SHP77 treated with DMSO at 0.1 percent for 48 hours (cell line): ENCODE measurements at places on chromosomes 5 and 9.

DNA sequence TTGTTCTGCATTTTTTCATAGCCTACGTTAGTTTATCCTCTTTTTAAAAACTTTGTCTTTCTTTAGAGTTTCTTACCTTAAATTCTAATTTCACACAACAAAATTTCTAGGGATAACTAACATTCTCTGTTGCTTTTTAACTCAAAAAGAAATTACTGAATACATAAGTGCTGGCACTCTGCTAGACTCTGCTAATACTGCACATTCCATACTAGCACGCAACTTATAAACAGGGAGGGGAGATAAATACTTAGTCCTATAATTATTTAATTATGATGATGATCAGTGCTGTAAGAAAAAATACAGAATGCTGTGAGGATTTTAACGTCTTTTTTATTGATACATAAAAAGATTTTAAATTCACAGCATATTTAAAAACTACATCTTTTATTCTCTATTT lies 25.1 kb downstream of the RNF145 start:
- DNase-seq: no peak

- no peak for DNase-seq
Measured at GRCh38 chr9:126852086-126852688, 8.3 kb upstream of the ZBTB34 start.

DNA sequence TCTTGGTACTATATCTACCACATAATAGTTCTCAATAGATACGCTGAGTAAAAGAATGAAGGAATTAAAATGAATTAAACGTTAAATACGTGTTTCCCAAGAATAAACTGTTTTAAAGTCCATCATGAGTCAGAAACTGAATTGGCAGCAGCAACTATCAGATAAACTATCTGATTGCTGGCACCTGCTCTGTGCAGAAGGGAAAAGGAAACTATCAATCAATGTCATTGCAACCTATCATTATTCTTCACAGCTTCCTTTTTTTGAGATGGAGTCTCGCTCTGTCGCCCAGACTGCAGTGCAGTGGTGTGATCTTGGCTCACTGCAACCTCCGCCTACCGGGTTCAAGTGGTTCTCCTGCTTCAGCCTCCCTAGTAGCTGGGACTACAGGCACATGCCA lies 8.8 kb upstream of the WDR36 start:
- no peak for DNase-seq

DNA sequence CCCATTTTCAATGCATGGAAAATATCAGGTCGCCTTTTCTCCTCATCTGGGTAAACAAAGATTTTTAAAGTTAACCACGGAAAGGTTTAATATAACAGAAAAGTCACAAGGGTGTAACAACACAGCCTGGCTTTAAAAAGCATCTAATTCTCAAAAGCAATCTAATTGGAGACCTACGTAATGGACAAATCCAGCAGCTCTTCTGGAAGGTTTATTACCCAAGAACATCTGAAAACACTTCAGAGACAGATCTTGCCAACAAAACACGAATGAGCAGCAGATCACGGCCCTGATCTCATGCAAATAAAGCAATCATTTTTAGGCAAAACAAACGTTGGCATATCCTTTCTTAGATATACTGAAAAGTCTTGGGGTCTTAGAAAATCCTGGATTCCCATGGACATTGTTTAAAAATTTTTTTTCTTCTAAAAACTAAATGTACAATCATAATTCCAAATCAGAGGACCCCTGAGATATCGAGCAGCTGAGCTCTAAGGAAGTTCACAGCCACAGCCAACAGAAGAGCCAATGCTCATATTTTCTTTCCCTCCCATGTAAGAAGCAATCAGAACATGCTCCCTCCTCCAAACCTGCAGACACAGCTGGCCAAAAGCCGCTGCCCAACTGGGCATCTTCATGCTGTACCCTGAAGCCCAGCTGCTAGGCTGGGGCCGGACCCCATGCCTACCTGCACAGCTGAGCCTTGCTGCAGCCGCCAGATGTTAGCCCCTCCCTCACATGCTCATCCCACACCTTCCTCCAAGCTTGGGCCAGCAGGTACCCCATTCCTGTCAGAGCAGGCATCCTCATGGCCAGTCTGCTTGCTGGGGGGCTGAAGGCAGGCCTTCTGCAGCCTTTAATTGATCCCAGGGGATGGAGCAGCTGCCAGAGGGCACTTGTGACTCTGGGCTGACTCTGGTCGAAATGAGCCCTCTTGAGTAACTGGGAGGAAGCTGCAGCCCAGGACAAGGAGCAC lies 11.2 kb downstream of the ANKS6 start:
- no peak for DNase-seq

DNA sequence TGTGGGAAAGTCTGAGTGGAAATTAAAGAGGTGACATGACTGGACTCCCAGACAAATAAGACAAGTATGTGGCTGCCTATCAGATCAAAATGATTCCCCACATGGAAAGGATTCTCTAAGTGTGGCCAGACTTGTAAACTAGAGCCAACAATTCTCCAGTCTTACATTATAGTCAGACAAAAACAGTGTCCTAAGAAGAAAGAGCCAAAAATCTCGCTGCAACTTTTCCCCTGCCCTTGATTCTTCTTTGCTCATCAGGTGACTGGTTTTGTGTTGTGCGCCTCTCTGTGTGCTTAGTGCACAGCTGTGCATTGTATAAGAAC lies 164.2 kb upstream of the TARS1 start:
- DNase-seq: no peak

DNA sequence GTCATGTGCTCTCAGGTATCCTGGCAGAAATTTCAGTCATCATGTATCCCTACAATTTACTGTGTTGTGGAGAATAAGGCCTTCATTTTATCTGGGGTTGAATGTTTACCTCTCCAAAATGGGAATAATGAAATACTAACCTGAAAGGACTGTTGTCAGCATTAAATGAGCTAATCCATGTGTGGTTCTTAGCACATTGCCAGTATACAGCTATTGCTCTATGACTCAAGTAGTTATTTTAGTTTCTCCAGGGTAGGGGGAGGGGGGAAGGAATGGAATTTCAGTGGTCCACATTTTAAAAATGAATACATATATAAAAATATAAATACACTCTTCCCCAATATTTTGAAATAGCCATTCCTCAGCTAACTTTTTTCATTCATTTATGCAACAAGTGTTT lies 3.5 kb downstream of the PAM start:
- DNase-seq: no peak
